ENCODE measurements at places on chromosomes 2 and 18.

DNA sequence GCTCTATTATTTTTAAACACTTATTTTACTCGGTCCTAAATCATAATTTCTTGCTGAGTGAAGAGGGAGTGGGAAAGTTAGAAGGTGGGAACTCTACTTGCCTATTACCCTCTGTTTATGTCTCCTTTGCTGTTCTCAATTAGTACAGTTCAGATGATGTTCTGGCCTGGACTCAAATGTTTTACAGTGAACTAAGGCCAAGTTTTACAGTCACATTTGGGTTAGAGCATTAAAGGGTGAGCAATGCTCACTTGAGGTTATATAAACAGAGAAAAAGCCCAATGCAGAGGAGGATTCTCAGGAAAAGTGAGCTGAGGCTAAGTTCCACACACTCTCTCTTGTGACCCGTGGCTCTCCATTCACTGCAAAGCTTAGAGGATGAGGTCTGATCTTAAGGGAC is 52.4 kb downstream of the ITSN2 start:
- no peak for DNase-seq

DNA sequence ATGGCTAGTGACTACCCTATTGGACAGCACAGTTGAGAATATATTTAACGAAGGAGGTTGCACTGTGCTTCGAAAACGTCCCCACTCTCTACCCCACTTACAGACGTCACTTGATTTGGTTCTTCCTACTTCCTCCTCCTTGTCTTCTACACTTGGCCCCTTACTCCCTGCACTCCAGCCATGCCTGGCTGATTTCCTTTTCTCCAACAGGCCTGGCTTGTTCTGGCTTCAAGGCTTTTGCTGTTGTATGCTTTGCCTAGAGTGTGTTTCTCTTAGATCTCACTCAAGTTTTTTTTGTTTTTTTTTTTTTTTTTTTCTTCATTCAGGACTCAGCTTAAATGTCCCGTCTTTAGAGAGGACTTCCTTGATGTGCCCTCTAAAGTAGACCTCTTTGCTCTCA is 336.8 kb downstream of the CLIP4 start:
- DNase-seq = no peak

GRCh38 chr2:171712051-171712450 is 24.8 kb downstream of the DYNC1I2 start:
- no peak for DNase-seq

- no peak for DNase-seq
These were observed 81.2 kb downstream of the PLCL1 start for GRCh38 chr2:197885587-197885986.

- no peak for DNase-seq
These were observed 25.3 kb upstream of the STAM2 start for GRCh38 chr2:152200565-152201465.

GRCh38 chr2:188495969-188496431 is 204.3 kb downstream of the GULP1 start:
- no peak for DNase-seq

GRCh38 chr2:3294069-3294468 is 83.5 kb downstream of the EIPR1 start:
- no peak for DNase-seq

GRCh38 chr2:227464851-227465250 is 7.1 kb upstream of the AGFG1 start:
- no peak for DNase-seq
